ENCODE measurements at places on chromosomes 7 and 10.
A peak's percentile ranks its signal among the peaks of the same experiment; 100 is the strongest.

DNA sequence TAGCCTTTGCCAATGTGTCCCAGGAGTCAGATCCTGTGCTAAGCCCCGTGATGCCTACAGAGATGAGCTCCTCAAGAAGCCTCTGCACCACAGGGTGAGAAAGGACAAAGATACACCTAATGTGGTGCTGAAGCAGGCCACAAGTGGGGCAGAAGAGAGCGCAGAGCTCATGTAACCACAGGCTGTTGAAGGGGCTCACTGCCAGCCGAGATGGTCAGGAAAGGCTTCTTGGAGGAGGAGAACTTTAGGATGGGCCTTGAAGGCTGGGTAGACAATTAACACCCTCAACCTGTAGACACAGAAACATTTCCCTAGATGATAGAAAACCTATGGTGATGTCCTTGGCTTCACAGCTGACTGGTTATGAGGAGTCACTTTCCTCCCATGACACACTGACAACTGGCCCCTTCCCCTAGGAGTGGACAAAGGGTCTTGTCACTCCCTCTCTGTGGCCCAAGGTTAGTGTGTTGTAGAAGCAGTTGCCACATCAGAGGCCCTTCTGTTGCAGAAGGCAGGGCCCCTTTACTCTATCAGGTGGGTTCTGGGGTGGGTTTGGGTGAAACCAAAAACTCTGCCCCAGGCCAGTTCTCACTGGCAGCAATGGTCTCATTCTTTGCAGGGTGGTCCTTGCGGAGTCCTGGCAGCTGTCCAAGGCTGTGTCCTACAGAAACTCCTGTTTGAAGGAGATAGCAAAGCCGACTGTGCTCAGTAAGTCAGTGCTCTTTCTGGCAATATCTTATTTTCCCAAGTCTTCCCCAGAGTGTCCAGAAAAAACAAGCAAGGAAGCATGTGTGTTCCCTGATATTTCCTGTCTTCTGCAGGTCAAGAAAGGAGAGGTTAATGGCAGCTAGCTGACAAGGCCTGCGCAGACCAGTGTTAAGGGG lies 69.2 kb downstream of the MINDY4 start:
- DNase-seq: no peak

DNA sequence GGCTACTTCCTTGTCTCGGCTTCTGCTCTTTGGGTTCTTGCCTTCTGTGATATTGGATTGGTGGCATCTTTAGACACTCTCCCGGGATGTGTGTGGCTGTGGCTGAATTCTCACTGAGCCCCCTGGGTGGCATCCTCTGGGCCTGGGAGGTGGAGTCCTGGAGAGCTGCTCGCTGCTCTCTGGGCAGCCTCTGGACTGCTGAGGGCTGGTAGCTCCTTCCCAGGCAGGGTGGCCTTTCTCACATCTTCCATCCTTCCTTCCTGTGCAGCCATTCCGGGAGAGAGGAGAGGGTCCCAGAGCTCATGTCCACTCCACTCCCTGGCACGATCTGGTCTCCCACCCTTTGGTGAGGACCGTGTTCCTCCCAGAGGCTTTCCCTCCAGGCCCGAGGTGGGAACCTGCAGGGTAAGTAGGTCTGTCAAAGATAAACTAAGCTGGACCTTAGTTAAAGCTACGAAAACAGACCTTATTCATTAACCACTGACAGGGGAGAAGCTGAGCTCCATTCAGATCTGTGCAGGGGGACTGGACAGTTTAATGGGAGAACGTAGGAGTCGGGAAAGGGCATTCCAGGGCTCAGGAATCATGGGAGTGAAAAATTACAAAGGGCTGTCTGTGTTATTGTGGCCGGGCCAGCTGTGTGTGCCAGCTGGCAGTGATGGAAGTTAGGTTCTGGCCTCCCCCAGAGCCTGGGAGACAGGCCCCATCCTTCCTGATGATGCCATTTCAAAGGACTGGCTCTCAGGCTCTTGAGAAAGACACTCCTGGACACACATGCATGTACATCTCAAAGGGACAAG lies 8.7 kb downstream of the ATP6V0E2 start:
- DNase-seq: no peak

DNA sequence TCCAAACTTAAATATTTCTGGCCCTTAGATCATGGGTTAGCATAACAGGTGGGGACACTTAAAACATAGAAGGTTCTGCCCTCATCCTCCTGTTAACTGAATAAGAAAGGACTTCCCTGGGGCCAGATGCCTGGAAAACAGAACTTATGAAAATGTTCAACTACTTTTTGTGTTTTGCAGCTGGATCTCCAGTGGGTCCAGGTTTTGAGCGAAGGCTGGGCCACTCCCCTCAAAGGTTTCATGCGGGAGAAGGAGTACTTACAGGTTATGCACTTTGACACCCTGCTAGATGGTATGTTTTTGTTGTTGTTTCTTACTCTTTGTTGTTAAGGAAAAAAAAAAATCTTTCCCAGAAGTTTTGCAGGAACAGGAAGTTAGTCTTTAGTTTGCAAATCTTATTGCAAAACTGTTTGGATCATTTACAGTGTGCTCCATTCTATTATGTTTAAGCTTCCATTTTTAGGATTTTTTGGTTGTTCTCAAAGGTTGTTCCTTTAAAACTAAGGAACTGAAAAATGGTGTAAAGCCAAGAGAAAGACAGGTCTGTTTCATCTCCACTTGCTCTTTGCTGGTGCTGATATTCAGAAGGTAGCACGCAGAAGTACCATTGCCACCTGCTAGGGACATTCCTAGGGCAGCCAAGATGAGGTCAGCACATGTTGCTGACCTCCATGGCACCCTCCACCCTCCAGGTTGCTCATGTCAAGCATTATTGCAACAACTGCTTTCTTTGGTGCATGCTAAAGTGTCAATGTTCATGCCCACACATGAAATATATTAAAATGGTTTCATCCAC lies 56.1 kb downstream of the PAPSS2 start:
- DNase-seq: no peak

DNA sequence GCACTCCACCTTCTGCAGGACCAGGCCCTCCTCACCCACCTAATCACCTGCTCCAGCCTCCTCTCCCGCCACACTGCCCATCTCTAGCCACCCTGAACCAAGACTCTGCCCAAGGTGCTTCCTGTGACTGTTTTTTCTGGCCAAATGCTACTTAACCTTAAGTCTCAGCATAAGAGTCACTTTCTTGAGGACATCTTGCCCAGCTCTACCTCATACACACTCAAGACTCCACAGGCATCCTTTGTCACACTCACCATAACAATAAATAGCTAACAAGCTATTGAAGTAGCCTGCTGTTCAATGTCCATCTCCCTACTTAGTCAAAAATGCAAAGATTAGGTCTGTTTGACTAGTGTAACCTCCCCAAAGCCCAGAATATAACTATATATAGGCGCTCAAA lies 455.4 kb upstream of the NFE2L3 start:
- DNase-seq: no peak

- DNase-seq: peak; percentile 68
These were observed 163.6 kb downstream of the PIP4K2A start for GRCh38 chr10:22550732-22551131.

GRCh38 chr10:118729641-118730258 lies 25.0 kb downstream of the CACUL1 start:
- no peak for DNase-seq

DNA sequence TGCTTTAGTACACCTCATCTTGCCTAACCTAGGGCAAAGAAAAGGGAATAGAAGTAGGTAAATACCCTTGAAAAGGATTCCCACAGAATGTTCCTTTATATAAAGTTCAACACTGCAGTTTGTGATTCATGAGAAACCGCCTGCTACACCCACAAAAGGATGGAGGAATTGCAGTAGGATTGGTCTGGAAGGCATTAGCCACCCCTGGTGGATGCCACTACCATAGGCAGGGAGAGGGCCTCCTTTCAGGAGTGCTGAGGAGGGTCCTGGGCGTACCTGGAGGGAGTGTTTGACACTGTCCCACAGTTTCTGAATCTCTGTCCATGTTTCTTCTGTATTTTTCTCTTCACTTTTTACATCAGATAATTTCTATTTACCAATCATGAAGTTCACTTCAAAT lies 221.8 kb upstream of the TMEM72 start:
- no peak for DNase-seq

DNA sequence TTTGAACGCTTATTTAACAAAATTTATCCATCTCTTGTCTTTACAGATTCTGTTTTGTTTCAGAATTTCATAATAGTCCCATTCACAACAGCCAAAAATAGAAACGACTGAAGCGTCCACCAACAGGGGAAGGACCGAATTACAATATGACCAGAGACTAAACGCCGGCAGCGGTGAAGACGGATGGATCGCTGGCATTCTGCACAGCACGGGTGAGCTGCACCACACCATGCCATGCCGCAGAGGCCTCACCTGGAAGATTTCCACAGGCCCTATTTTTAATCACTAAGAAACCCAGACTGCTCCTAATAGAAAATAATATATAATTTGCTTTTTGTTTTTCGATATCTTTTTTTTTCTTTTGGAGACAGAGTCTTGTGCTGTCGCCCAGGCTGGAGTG lies 91.0 kb downstream of the ELFN1 start:
- DNase-seq: no peak

- DNase-seq: no peak
These were observed 120.1 kb upstream of the AOAH start for GRCh38 chr7:36844374-36844773.

- DNase-seq: no peak
These were observed 349.0 kb downstream of the TNS3 start for GRCh38 chr7:47232751-47233412.

DNA sequence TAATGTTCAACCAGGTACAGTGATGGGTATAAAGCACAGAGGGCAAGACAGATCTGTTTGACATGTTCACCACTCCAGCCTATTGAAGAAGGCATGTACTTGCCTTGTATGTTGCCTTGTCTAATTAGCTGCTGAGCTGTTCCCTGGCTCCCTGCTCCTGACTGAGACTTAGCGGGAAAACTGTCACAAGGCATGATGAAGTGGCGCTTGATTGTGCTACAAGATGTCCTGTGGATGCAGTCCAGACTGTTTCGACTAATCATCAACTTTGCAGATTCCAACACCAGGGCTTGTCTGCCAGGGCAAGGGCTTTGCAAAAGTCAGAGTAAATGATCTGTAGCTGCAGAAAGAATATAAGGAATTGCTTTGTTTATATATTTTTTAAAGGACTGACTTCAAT lies 136.2 kb upstream of the NRBF2 start:
- no peak for DNase-seq

DNA sequence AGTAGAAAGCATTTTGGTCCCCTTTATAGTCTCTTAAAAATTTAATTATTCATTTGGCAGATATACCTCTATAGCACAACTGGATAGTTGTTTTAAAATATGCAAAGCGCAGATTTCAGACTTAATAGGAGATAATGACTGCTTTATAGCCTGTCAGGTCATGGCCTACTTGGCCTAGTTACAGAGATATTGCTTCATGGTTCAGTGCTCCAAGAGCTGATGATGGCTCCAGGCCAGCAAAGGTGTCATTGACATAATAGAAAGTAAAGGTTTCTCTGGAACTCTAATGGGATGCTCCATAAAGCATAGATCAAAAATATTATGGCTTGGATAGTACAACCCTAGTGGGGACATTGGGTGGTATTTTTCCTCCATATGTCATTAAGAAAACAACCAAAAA lies 285.7 kb downstream of the NXPH1 start:
- DNase-seq: no peak

GRCh38 chr10:72852508-72852907 lies 41.0 kb upstream of the OIT3 start:
- no peak for DNase-seq

- DNase-seq: no peak
These were observed 66.5 kb downstream of the DIP2C start for GRCh38 chr10:623014-623413.

DNA sequence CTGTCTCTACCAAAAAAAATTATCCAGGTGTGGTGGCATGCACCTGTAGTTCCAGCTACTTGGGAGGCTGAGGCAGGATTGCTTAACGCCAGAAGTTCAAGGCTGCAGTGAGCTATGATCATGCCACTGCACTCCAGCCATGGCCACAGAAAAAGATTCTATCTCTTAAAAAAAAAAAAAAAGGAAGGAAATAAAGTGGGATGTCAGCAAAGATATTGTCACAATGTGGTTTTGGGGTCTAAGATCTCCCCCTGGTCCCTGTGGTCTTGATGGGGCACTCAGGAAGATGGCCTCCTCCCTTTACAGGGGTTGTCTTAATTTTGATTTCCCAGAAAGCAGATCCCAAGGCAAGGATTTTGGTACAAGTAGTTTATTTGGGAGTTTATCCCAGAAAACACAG lies 7.4 kb upstream of the KAZALD1 start:
- no peak for DNase-seq

GRCh38 chr10:68096913-68097516 lies 12.3 kb upstream of the MYPN start:
- DNase-seq: no peak

DNA sequence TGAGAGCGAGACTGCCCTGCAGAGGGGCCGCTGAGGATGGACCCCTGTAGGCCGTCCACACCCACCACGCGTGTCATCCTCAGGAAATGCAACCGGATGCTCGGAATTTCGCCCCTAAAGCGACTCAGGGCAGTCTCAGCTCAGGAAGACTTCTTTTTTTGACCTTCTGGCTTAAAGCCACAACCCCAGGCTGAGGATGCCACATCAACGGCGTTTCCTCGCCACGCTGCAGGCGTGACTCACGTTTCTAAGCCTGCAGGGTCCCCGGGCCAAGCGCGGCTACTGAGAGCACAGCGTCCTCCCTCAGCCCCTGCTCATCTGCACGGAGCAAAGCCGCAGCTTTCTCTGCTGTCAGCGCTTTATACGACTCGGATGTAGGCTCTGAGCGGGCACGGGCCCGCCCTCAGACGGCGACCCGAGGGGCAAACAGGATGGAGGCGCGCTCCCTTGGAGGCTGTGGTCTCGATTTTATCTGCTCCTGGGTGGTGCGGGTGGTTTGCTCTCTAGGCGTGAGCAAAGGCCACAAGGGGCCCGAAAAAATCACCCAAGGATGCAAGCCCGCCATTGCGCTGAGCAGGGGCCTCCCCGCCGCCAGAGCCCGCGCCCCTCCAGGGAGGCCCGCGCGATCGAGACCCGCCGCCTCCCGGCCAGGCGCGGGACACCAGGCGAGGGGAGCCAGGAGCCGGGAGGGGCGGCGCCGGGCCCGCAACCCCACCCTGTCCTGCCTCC lies 726 bp upstream of the INSIG1 start:
- peak; percentile 79 for DNase-seq

DNA sequence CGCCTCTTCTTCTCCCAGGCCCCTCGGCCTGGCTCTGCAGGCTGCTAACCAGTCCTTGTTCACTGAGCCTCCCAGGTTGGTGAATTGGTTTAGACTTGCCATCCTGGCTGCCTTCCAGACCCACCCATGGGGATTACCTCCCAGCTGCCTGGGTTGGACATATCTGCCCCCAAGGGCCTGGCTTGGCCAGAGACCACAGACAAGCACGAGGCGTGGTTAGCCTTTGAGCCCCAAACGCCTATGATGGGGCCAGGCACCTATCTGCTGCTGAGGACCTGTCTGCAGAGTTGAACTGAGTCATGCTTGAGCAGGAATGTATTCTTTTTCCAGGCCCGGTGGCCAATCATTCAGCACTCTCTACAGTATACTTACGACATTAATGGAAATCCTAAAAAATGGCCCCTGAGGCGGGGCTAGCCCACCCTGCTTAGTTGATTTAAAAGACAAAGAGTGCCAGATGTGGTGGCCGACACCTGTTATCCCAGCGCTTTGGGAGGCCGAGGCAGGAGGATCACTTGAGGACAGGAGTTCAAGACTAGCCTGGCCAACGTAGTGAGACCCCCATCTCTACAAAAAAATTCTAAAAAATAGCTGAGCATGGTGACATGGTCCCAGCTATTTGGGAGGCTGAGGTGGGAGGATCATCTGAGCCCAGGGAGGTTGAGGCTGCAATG lies 361.5 kb downstream of the FRMD4A start:
- DNase-seq: no peak

Data from effector CD4-positive, alpha-beta T cell (primary cell).